CD4-positive, alpha-beta T cell treated with Interleukin-2 at 100 ng/mL for 4 hours (primary cell): ENCODE measurements at places on chromosomes 2 and 18.

DNA sequence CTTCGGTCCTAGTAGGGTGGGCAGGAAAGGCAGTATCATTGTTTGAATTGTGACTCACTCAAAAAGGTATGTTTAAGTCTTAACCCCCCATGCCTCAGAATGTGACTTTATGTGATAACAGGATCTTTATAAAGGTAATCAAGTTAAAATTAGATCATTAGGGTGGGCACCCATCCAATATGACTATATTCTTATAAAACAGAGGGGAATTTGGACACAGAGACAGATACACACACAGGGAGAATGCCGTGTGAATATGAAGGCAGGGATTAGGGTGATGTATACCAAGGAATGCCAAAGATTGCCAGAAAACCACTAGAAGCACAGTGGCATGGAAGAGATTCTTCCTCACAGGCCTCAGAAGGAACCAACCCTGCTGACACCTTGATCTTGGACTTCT, 281.8 kb downstream of the CLIP4 start:
- DNase-seq: no peak

- no peak for DNase-seq
Observed at GRCh38 chr2:211093743-211094303, 537.4 kb downstream of the CPS1 start.

GRCh38 chr2:208686665-208687064, 280.1 kb downstream of the PTH2R start:
- no peak for DNase-seq

DNA sequence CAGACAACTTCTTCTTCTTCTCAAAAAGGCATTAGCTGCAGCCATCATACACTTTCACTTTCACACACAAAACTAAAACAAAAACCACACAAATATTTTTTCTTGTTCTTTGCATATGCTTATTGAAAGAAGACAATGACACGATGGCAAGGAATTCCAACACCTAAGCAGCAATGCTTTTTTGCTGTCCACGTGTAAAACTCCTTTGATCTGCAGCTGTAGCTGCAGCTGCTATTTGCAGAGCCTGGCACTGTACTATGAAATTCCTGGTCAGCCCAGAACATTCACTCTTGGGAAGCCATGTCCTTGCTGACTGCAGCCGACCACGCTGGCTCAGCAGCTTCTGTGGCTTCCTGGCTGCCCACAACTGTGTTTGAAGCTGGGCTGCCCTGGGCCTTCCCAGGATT, 316.2 kb downstream of the CDH2 start:
- DNase-seq: no peak

- DNase-seq: no peak
Observed at GRCh38 chr2:231765496-231765929, 15.6 kb downstream of the PDE6D start.

DNA sequence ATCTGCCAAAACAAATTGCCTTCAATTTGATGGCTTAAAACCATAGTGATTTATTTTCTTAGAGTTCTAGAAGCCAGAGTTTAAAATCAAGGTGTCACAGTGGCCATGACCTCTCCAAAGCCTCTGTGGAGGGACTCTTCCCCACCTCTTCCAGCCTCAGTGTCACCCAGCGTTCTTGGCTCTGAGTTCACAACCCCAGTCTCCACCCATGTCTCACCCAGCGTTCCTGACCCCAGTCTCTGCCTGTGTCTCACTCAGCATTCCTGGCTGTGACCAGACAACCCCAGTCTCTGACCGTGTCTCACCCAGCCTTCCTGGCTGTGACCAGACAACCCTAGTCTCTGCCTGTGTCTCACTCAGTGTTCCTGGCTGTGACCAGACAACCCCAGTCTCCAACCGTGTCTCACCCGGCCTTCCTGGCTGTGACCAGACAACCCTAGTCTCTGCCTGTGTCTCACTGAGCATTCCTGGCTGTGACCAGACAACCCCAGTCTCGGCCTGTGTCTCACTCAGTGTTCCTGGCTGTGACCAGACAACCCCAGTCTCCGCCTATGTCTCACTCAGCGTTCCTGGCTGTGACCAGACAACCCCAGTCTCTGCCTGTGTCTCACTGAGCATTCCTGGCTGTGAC, 299.3 kb downstream of the GALR1 start:
- DNase-seq: no peak

- no peak for DNase-seq
Observed at GRCh38 chr2:238421695-238422035, 5.1 kb upstream of the ASB1 start.

- no peak for DNase-seq
Observed at GRCh38 chr2:85794038-85794441, 40.2 kb downstream of the ATOH8 start.

- DNase-seq: no peak
Observed at GRCh38 chr2:134583997-134584520, 134.7 kb downstream of the TMEM163 start.

DNA sequence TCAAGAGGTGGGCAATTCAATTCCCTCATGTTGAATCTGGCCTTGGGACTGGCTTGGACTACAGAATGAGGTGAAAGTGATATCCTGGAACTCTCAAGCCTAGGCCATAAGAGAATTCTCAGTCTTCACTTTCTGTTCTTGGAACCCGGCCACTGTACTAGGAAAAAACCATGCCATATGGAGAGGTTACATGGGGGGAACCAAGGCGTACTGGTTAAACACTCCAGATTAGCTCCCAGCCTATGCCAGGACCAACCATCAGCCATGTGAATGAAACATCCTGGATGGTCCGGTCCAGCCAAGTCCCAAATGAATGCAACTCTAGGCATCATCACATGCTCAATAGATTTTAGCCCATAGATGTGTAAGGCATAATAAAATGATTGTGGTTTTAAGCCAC, 56.4 kb downstream of the ZNF385B start:
- no peak for DNase-seq

- no peak for DNase-seq
Observed at GRCh38 chr2:44441200-44441599, 79.5 kb downstream of the CAMKMT start.

- no peak for DNase-seq
Observed at GRCh38 chr18:70250781-70251180, 38.1 kb upstream of the SOCS6 start.

- DNase-seq: no peak
Observed at GRCh38 chr2:227577555-227577954, 21.1 kb upstream of the SCYGR2 start.

DNA sequence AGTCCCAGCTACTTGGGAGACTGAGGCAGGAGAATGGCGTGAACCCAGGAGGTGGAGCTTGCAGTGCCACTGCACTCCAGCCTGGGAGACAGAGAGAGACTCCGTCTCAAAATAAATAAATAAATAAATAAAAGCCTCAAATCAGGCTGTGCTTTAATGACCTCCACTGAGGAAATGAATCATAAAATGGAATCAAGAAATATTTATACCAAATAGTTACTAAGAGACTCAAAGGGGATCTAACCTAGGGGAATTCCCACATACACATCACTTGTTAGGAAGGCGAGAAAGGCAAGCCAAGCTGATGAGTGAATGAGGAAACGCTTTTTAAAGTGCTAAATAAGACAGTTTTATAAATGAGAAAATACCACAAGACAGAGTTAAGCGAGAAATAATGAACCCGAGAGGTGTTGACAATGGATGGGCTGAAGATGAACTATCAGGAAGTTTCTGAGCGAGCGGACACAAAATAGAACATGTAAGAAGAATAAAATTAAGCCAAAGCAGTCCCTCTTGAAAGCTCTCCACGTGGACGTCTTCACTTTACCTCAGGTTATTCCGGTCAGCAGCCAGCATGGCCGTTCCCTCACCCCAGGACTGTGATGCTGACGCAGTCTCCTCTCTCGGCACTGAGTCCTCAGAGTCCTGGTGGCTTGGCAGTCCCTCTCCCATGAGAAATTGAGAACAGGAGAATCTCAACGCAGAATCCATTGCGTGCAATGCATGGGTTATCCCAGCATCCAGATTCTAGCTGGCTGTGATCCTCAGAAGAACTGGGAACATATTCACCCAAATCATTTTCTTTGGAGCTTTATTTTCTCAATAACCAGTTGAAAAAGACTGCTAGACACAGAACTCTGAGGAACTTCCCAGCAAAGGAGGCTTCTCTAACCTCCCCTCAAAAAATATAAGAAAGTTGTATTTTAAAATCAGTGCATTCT, 22.3 kb downstream of the PXDN start:
- no peak for DNase-seq

DNA sequence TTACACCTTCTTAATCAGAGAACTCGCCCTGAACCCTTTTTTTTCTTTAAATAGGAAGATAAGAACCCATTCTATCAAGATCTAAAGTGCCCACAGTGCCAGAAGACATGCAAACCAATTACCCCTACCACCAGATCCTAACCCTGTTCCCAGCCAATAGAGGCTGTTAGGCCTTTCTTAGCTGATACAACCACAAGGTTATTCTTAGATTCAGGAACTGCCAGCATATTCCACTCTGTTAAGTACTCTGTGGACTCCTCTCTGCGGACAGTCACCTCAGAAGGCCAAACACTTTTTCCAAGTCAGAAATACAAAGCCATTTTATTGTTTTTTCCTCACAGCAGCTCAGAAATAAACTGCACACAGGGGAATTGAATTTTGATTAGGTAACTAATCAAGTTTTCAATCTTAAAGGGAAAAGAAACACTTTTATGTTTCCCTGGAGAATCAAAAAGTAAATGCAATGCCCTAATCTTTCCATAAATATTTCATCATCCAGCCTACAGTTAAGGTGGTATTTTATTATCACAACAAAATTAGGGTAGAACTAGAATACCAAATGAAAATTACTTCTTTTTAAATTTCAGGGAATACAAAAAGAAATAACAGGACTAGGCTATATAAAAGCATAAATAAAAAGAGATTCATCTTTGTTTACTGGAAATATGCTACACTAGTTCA, 111.4 kb downstream of the NBAS start:
- DNase-seq: no peak

GRCh38 chr2:173922760-173923159, 42.4 kb downstream of the SP3 start:
- DNase-seq: no peak

- DNase-seq: no peak
Observed at GRCh38 chr18:80088823-80089222, 20.2 kb upstream of the ADNP2 start.

DNA sequence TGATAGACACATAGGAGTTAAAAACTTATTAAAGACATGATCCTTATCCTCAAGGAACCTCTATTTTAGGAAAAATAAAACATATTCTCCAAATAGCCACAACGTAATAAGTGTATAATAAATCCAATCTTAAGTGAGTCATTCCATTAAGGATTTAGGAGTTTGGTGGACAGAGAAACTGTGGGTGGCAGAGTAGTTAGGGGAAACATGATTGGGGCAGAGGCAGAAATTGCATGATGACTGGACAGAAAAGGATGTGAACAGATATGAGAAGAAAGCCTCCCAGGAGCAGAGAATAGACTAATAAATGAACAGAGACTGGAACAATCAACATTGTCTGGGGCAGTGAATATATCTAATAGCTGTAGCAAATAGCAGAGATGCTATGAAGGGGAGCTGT, 48.1 kb upstream of the SIGLEC15 start:
- DNase-seq: no peak

DNA sequence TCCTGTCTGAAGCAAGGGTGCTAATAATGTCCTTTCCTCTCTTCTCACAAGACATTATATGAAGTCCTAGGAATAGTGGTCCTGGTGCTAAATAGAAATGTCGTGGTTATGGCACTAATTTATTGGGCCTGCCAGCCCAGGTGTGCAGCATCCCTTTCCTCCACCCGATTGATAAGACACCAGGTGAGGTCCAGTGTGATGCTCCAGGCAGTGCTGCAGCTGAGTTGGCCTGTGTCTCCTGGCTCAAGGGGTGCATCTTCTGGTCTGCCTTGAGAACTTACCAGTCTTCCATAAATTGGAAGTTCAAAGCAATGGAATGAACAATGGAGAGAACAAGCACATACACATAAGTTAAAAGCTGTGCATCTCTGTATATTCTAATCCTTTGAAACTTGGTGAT, 26.9 kb downstream of the CRIM1 start:
- DNase-seq: no peak

GRCh38 chr2:152568531-152568930, 148.7 kb downstream of the PRPF40A start:
- DNase-seq: no peak

DNA sequence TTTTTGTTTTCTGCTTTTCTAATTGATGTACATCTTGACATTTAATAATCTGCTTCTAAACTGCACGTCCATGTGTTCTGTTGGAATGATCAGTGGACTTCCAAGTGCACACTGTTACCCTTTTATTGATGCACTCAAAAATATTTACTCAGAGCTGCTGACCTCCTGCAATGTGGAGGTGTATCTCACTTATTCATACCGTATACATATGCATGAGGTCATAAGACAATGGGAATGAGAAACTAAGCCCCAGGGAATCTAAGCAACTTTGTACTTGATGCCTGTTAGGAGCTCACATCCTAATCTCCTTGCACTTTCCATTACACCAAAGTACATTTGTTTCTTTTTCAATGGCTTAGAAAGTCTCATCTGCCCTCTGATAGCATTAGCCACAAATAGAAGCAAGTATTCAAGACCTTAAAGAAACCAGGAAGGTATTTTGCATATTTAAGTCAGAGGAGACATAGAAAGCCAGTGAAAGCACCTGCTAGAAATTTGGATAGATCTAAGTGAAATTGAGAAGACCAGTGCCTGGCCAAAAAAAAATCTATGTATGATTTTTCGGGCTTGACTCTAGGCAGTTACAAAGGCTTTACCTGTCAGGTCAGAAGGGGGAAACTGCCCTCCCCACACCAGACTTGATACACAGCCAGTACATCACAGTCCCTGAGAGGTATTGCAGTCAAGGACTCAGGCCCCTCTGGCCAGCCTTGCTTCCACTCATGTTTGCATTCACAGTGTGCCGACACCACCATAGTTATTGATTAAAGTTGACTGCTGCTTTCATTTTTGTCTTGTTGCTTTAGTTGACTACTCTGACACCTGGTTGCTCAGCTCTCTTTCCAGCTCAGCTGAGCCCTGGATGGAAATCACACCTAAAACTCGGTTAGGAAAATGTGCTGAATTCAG, 391.7 kb upstream of the CYRIA start:
- no peak for DNase-seq

- DNase-seq: no peak
Observed at GRCh38 chr2:120602251-120602650, 133.4 kb upstream of the GLI2 start.

DNA sequence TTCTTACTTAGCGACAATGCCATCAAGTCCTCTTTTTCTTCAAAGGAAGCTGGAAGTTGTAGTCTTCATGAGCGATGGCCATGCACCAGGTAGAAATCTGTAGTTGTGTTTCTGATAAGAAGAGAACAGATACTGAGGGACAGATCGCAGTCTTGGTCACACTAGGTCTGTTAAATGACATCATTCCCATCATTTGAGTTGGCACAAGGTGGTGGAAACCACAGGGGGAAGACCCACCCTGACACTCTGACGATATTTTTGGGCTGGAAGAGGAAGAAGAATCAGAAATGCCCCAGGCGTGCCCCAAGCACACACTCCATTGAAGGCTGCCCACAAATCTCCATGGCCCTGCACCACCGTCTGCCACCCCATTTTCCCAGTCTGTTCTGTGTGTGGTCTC, 89.0 kb upstream of the BOD1L2 start:
- DNase-seq: no peak

- no peak for DNase-seq
Observed at GRCh38 chr2:235960716-235961640, 207.2 kb downstream of the GBX2 start.

GRCh38 chr18:31636387-31636786, 44.7 kb downstream of the TTR start:
- no peak for DNase-seq
